Fibroblast of villous mesenchyme (primary cell): ENCODE measurements at places on chromosomes 3 and 15.

- no peak for DNase-seq
Observed at GRCh38 chr15:47959617-47960413, 161.0 kb upstream of the SLC24A5 start.

DNA sequence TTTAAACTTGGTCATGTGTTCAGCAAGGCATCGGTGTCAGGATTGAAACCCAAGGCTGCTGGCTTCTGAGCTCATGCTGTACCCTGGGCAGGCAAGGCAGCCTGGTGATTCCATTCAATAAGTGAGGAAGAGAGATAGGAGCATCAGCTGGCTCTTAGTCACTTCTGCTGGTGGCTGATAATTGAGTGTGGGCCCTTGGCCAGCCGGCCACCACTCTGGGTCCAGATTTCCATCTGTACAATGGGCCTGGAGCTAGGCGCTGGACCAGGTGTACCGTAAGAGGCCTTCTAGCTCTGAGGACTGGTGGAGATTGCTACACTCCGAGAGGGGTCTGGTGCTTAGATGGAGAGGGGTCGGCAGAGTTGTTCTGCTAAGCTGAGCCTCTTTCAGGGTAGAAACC, 4.3 kb downstream of the CD276 start:
- DNase-seq = peak; percentile 33

DNA sequence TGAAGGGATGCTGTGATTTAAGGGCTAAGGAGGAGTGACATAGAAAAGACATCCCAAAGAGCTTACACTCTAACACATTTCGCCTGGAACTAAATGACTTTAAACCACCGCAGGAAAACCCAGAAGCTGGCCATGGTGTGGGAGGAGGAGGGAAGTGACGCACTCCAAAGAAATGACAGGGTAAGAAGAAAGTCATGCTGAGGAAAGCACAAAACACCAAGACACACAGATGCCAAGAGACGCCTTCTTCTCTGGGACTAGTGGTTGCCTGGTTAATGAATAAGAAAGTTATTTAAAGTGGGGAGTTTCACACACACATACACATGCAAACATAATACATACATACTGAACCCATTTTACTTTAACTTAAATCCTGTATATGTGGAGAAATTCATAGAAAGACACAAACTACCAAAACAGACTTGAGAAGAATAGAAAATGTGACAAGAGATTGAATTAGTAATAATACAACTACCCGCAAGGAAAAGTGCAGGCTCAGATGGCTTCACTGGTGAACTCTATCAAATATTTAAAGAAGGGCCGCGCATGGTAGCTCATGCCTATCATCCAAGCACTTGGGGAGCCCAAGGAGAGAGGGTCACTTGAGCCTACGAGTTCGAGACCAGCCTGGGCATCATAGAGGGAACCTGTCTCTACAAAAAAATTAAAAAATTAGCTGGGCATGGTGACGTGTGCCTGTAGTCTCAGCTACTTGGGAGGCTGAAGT, 125.5 kb downstream of the NSMCE3 start:
- peak; percentile 37 for DNase-seq

- DNase-seq = no peak
Observed at GRCh38 chr3:87437765-87438164, 161.4 kb upstream of the POU1F1 start.

- no peak for DNase-seq
Observed at GRCh38 chr15:26453914-26454313, 319.0 kb downstream of the GABRB3 start.

- DNase-seq = no peak
Observed at GRCh38 chr3:33729993-33730392, 11.9 kb upstream of the CLASP2 start.

GRCh38 chr3:49535971-49536874, 18.1 kb upstream of the BSN start:
- no peak for DNase-seq

GRCh38 chr3:18786650-18787323, 361.5 kb upstream of the KCNH8 start:
- no peak for DNase-seq

GRCh38 chr3:190124067-190124466, 3.4 kb upstream of the P3H2 start:
- DNase-seq = no peak

DNA sequence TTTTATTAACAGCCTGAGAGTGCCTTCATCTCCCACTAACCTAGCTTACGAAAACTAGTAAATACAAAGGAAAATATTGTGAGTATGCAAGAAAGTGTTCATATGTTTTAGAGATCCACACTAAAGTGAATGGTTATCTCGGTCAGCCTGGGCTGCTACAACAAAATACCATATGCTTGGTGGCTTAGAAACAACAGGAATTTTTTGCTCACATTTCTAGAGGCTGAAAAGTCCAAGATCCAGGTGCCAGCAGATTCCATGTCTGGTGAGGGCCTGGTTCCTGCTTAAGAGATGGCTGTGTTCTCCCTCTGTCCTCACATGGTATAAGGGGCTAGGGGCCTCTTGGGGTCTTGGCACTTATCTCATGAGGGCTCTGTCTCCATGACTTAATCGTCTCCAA, 20.5 kb upstream of the SLC30A4 start:
- DNase-seq = no peak

DNA sequence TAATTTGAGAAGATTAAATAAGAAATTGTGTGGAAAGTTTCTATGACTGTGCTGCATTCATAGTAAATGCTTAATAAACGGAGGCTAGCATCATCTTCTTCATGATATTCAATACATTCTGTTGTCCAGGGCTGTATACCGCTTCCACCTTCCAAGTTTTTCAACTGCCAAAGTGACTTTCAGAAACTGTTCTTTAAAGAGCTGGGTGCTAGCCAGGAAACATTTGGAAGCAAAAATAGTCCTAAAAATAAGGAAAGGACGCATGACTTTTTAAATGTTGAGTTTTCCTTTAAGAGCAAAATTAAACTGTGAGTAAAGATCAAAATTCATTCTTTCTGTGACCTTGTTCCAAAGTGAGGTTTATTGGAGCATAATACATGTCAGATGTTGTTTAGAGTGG, 9.4 kb upstream of the ERC2 start:
- DNase-seq = no peak

DNA sequence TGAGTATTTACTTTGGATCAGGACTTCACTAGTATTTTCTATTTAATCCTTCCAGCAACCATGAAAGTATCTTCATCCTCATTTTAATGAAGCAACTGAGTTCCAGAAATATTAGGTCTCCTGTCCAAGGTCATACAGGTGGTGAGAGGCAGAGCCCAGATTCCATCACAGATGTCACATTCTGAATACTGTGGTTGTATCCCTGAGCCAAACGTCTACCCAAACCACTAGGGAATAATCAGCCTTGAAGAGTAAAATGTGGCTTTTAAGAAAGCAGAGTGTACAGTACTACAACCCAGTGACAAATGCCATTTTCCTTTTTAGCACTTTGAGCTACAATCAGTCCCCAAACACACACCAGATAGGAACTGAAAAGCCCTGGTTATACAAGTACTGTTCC, 93.3 kb upstream of the TRIM42 start:
- no peak for DNase-seq

DNA sequence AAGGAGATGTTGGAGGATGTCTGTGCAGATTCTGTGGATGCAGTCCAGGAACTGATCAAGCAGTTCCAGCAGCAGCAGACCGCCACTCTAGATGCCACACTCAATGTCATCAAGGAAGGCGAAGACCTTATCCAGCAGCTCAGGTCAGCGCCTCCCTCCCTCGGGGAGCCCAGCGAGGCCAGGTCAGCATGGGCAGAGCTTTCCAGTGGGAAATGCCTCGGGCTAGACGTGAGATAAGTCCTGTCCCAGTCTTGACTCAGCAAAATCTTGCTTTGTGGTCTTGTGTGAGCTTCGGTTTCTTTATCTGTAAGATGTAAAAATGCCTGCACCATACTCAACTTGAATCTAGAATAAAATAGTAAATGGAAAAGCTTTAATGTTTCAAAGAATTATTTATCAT, 335.1 kb upstream of the UMPS start:
- DNase-seq = peak; percentile 27

DNA sequence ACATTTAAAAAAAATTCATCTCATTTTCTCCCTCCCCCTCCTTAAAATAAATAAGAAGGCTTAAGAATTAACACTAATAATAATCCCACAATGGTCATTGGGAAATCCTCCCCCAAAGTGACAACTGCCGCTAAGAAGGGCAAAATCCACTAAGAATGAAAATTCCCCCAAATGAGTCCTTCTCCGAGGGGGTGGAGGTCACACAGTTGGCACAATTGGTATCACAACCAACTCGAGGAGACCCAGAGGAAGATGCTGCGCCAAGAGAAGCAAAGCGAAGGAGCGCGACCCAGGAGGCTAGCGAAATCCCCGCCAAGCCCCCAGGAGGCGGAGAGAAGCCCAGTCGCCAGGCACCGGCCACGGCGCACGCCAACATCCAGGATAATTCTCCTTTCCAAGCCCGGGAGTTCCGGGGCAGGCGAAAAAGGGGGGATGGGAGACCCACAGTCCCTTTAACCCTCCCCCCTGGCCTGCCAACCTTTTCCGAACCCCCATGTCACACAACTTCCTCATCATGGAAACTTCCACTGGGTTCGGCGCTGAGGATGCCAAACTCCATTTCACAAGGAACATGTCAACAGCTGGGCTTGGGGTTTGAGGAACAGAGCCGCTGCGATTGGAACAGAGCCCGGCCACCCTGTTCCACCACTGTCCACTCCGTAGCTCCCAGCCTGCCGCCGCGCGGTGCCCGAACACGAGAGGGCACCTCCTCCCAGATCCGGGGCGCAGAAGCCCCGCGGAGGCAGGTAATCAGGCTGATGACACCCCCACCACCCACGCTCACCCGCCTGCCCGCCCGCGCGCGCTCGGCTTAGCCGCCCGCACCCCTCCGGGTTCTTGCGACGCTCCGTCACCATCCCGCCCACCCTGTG, 668 bp downstream of the THRB start:
- peak; percentile 30 for DNase-seq

DNA sequence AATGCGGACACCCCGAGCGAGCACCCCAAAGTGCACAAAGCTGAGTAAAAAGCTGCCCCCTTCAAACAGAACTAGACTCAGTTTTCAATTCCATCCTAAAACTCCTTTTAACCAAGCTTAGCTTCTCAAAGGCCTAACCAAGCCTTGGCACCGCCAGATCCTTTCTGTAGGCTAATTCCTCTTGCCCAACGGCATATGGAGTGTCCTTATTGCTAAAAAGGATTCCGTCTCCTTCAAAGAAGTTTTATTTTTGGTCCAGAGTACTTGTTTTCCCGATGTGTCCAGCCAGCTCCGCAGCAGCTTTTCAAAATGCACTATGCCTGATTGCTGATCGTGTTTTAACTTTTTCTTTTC, 5.3 kb downstream of the BHLHE40 start:
- DNase-seq = peak; percentile 64

DNA sequence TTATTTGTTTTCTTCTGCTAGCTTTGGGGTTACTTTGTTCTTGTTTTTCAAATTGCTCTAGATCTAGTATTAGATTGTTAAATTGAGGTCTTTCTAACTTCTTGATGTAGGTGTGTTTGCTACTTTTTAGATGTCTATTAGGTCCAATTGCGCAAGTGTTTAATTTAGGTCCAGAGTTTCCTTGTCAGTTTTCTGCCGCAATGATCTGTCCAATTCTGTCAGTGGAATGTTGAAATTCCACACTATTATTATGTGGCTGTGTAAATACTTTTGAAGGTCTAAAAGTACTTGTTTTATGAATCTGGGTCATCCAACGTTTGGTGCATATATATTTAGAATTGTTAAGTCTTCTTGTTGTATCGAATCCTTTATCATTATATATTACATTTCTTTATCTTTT, 324.4 kb upstream of the SGO1 start:
- DNase-seq = no peak

DNA sequence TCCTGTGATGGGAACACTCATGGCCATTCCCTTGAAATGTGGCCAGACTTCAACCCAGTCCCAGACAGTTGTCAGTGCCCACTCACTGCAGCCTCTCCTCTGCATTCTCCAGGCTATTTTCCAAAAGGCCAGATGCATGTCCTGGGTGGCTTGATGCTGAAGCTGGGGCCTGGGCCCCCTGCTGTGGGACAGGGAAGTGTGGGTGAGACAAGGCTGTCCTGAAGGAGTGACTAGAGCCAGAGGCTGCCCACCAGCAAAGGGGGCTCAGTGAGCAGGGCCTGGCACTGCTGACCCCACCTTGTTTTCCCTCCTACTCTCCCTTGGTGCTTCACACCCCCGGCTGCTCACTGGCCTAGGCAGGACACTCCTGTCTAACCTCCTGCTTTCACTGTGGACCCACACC, 11.9 kb downstream of the CISH start:
- no peak for DNase-seq

DNA sequence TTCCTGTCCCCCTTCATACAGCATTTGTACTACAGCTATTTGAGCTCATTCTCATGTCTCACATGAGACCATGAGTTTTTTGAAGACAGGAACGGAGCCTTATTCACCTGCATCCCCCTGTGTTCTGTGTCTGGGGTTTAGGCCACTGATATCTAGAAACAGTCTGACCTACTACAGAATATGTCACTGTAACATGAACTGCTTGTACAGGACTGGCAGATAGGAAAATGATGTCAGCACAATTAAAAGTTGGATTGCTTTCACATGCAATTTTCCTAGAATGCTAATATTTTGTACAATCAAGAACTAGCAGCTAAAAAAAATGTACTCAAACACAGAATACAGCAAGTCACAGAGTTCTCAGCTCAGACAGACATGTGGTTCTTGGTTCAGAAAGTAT, 90.8 kb upstream of the FGF12 start:
- DNase-seq = no peak

GRCh38 chr3:111314181-111314873, 227.7 kb upstream of the CD96 start:
- no peak for DNase-seq

DNA sequence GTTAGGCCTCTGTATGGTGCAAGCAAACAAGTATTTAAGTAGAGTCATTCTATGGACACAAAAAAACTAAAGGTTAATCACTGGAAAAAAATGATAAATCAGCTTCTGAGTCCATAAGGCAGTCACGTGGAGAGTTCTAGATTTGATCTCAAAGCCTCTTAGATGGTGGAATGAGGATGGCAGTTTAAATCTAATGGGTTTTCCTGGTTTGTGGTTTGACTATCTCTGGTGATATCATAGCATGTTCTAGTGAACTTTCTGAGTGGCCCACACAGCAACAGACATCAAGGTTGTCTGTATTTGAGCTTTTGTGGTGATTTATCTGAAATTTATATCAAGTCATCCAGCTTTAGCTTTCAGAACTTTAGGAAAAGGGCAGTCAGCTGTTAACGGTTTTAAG, 52.4 kb downstream of the ILDR1 start:
- no peak for DNase-seq

- DNase-seq = peak; percentile 66
Observed at GRCh38 chr3:114770874-114771273, 376.2 kb downstream of the ZBTB20 start.

DNA sequence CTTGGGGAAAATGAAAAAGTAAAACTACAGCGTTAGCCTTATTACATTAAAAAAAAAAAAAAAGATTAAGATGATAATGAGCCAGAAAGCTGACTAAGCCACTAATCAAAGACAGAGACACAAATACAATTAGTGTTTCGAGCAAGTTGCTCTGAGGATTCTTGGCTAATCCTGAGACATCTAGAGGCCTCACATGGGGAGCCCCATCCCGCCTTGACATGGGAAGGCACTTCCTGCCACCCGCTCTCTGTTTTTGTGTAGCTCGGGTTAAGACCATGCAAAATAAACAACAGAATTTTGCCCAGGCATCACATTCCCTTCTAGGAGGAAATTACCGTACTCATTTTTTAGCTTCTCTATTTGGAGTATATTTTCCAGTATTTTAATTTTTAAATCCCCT, 15.3 kb downstream of the HESX1 start:
- DNase-seq = peak; percentile 18
